ENCODE measurements at places on chromosomes 5 and 9.
A peak's percentile ranks its signal among the peaks of the same experiment; 100 is the strongest.

- no peak for DNase-seq
These were observed 207.1 kb downstream of the VPS13A start for GRCh38 chr9:77384406-77384805.

DNA sequence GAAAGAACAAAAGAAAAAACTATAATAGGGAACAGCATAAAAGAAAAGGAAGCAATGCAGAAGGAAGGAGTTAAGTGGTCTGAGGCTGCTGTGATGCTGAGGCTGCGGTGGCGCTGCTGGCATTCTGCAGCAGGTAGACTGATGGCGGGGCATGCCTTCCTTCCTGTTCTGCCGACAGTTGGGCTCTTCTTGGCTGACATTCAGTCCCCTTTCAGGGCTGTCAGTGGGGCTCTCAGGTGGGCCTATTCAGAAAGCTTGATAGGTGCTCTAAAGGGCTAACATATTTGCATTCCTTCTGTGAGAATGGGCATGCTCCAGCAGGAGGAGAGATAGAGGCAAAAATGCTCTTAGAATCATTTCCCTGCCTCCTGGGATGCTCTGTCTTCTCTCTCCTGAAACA, 5.1 kb upstream of the CLINT1 start:
- DNase-seq = no peak

DNA sequence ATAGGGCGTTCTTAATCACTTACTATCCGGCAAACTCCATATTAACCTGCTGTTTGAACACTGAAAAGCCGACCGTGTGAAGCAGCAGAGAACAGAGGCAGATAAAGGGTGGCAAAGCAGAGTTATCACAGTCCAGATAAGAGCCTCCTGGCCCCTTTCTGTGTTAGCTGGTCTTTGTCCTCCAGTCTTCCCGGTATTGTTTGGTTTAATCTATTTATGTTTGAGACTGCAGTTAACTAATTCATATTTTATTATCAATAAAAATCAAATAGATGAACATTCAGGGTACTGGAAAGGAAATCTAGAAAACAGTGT, 6.0 kb upstream of the HTR4 start:
- DNase-seq = no peak

GRCh38 chr5:36646507-36647023, 40.2 kb downstream of the SLC1A3 start:
- DNase-seq = no peak

DNA sequence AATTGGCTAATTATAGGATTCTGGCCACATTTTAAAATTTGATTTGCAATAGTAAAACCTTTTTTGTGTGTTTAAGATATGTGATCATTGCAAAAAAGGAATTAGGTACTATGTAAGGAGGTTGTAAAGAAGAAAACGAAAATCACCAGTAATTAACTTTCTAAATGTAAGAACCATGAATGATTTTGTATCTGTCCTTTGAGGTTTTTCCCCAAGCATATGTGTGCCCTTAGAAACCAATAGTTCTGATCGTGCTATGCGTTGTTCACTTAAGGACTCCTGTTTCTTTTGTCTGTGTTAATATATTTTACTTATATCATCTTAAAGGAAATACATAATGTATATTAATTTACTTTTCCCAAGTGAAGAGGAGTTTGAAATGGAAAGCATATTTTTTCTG, 410.2 kb downstream of the PSAT1 start:
- DNase-seq = no peak

DNA sequence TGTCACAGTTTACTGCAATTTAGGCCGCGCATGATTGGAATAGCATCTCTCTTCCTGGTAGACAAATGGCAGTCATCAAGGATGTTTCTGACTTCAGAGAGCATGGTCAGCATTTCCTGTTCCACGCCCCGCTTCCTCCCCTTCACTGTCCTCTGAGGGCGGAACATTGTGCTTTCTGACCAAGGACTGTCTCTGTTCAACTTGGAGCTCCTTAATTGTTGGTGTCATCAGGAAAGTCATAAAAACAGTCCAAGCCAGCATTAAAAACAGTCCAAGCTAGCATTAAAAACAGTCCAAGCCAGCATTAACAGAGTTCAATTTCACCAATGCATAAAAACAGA, 301.3 kb upstream of the IRX4 start:
- no peak for DNase-seq

DNA sequence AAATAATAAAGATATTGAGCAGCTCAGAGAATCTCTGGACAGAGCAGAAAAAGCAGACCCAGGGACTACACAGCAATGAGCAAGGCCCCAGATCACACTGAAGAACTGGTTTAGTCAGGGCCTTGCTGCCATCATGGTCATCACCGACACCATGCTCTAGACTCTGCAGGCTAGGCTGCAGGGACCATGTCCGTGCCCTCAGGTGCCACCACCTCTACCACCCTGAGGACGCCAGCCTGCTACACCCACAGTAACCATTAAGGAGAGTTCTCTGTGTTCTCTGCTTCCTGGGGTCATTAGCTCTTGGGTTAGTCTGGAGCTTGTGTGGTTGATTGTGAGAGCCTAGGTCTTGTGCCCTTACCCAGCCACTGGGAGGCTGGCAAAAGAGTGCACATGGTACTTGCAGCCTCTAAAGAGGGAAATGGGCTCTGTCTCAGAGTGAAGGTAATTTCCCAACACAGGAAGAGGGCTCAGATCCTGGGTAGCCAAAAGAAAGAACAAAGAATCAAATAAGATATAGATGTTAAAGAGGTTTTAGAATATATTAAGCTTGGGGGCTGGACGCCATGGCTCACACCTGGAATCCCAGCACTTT, 31.9 kb upstream of the JADE2 start:
- no peak for DNase-seq

GRCh38 chr5:88688156-88688983, 194.6 kb downstream of the MEF2C start:
- no peak for DNase-seq

GRCh38 chr5:80871541-80871961, 88.6 kb upstream of the RASGRF2 start:
- DNase-seq = peak; percentile 69

- no peak for DNase-seq
These were observed 97.1 kb downstream of the DTWD2 start for GRCh38 chr5:118891252-118891651.

GRCh38 chr5:60856066-60856465, 12.0 kb upstream of the ELOVL7 start:
- DNase-seq = no peak

- no peak for DNase-seq
These were observed 686 bp downstream of the BRD9 start for GRCh38 chr5:891837-892393.

- no peak for DNase-seq
These were observed 1.9 kb downstream of the SLC31A2 start for GRCh38 chr9:113152699-113153098.

DNA sequence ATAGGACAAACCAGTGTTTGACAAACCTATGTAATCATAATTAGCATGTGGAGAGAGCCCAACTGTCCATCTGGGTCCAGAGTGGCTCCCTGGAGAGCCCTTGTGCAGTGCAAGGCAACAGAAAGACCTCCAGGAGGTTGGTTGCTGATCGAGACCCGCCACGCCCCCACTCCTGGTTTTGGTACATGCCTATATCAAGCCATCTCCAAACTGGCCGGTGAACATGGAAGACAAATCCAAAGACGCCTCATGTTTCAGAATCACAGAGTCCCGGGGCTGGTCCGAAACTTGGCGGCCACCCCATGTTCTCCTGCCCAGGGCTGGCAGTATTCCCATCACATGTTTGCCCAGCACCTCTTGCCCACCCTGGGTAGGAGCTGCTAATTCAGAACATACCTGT, 140.2 kb downstream of the PAX5 start:
- no peak for DNase-seq

DNA sequence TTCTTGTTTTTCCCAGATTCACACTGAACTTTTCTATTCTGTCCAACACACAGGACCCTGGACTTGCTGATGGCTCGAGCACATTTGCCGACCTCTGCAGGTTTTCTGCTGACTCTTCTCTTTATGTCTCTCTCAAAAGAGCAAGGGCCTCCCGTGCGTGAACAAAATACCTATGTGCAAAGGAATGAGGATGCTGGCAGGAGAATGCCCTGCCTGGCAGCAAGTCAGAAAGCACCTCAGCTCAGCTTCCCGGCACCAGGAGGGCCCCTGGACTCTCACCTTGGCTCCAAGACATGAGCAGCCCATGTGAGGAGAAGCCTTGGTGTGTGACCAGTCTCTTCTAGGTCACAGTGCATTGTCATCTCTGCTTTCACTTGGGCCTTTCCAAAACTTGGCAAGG, 36.1 kb downstream of the PAPPA start:
- no peak for DNase-seq

- DNase-seq = no peak
These were observed 1193.5 kb downstream of the DTWD2 start for GRCh38 chr5:117794847-117795246.

DNA sequence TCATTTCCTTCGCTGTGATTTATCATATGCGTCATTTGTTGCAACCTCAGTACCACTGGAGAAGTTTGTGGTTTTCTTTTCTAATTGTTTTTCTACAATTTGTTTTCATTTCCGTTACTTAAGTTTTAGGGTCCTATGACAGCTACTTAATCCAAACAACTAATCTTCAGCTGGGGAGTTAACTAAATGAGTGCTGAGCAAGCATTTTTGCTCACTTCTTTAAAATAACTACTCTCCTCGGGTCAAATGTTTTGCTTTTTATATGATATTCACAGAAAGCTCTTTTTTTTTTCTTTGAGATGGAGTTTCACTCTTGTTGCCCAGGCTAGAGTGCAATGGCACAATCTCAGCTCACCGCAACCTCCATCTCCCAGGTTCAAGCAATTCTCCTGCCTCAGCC, 14.6 kb upstream of the ICE1 start:
- DNase-seq = no peak

GRCh38 chr5:162444129-162444762, 376.7 kb downstream of the GABRG2 start:
- no peak for DNase-seq

- no peak for DNase-seq
These were observed 918.3 kb downstream of the NR2F1-AS1 start for GRCh38 chr5:92662741-92663140.

GRCh38 chr9:91843623-91844148, 106.3 kb downstream of the ROR2 start:
- DNase-seq = no peak

DNA sequence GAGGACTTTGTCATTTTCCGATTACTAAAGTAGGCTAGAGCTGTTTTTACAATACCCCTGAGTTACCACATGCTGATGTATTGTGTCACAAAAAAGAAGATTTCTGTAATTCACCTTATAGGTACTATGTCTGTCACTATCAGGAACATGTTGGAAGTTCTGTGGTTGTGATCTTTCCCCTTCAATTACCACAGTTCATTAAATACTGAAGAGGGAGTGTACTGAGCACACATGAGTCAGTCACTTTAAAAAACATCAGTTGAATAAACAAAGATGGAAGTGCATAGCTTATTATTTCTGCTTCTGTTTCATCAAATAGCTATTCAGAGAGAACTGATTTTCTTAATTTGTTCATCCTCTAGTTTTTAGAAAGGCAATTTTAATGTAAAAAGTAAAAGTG, 31.7 kb downstream of the AP3S1 start:
- DNase-seq = no peak

GRCh38 chr9:33676746-33677505, 118.4 kb upstream of the PRSS3 start:
- no peak for DNase-seq

DNA sequence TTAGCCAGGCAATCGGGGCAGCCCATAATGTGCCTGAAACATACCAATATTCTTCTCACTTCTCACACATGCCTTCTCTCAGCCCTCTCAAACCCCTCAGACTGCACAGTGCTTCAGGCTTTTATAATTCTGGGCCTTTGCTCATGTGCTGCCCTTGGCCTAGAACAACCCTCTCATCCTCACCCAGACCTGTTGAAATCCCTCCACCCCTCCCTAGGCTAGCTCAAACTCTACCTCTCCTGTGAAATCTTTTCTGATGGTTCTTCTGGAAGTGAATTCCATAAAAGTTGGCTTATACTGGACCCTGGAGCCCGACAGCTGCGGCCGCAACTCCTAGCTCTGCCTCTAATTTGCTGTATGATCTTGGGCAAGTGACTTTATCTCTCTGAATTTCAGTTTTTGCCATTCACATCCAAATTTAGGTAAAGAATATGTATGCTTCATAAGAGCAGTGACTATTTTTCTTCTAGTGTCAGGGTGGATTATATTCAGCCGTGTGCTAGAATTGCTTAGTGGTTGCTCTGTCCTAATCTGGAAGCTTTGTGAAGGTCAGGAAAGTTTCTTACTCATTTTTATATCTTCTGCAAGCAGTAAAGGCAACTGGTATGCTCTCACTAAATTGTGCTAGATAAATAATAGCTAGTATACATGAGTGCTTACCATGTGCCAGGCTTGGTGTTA, 221.4 kb downstream of the MAPKAP1 start:
- no peak for DNase-seq

GRCh38 chr5:39794513-39795210, 369.9 kb upstream of the DAB2 start:
- DNase-seq = no peak

DNA sequence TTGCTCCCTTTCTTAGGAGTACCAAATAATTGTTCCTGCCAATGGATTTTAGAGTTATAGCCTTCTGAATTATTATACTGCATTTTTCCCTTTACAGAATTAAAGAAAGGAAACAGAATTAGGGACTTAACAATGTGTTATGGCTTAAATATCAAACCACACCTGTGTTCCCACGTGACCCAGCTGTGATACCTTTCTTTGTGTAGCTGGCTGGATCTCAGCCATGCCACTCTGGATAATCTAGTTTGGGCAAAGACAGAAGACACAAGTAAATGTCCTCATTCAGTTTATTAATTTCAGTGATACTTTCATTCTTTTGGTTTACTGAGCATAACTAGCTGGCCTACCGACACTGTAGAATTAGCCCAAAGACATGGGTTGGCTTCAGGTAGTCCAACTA, 417.2 kb upstream of the ADAMTS16 start:
- DNase-seq = no peak

DNA sequence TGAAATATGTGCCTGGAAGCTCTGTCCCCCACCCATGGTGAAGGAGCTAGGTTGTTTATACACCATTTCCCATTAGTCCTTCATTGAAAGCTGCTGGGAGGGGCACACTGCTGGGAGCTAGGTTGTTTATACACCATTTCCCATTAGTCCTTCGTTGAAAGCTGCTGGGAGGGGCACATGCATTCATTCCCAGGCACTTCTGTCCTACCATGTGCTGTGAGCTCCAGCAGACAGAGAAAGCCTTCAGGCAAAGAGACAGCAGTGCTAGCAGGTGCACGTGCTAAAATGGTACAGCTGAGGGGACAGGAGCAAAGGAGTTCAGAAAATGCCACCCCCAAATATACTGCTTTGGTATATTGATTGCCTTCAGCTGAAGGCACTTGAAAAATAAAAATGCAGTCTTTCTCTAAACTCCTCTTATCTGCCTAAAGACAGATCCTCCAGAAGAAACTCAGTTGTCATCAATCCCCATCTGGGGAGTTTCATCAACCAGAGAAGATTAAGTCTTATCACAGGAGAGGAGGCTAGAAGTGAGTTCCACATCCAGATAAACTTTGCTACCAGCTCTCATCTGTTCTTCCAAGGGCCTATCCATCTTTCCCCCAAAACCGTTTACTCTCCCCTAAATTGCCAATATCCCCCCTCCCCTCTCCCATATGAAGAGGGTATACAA, 27.7 kb upstream of the DAPK1 start:
- DNase-seq = no peak

- no peak for DNase-seq
These were observed 508.6 kb upstream of the FAM174A start for GRCh38 chr5:100026606-100027005.
